ENCODE measurements at places on chromosomes 13 and 19. TPM values are rescaled to one million over a fixed set of nuclear protein-coding genes. Genes with fewer than 3 reads are reported as not detected.

GRCh38 chr19:2796659-2797266, 11.5 kb downstream of the THOP1 start:
- DNase-seq, result no peak

DNA sequence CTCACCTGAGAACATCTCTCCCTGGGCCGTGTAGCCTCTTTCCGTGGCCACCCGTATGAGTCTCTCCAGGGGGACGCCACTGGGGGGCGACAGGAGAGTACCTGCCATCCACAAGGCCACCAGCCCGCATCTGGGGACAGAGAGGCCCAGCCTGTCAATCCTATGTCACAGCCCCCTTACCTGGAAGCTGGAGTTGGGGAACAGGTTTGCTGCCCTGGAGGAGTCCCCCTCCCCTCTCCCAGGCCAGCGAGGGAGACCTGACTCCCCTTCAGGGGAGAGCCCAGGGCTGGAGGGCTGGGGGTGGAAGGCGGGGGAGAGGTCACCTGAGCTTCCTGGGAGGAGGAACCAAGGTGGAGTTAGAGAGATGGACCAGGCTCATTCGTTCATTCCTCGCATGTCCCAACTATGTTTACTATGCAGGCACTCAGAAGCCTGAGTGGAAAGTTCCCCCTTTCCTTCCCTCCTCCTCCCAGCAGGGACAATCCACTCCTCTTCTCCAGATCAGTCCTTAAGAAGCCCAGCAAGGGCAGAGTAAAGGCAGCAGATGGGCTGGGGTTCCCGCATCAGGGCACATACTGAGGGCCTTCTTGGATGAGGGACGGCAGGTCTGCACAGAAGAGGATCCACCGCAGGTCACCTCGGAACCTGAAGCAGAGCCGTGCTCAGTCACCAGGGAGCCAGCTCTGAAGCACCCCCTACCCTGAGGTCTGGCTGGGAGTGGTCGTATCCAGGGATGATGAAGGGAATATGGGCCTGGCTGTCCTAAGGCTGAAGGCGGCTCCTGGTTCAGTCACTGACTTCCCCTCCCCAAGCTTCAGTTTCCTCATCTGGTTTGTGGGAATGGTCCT, 5.5 kb downstream of the ACTMAP start:
- no peak for DNase-seq

DNA sequence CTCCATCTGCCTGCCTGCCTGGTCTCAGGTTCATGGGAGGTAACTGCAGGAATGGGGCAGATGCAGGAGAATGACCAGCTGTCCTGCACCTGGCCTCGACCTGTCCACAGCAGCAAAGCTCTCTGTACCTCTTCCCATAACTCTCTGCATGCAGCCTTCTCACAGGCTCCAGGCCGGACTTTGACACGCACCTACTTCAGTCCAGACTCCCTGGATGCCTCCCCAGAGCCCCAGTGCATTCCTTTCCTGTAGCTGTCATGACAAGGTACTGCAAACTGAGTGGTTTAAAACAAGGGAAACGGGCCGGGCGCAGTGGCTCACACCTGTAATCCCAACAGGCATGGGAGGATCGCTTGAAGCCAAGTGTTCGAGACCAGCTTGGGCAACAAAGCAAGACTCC, 3.3 kb downstream of the NANOS2 start:
- no peak for DNase-seq

DNA sequence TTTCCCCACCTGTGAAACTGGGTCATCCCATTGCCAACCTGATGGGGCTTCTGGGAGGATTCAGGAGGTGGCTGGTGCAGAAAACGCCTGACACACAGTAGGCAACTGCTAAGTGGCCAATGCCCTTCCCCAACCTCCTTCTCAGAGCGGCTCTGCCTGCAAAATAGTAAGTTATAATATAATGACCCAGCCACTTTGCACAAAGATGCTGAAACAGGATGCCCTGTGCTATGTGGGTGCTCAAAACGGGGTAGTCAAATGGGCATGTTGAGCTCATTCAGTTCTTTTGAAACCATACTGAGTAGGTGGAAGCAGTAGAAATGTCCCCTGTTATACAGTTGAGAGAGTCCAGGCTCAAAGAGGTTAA, 507 bp downstream of the MARCHF2 start:
- DNase-seq, result no peak

KXD1 gene
- total RNA-seq, result 155 TPM

DNA sequence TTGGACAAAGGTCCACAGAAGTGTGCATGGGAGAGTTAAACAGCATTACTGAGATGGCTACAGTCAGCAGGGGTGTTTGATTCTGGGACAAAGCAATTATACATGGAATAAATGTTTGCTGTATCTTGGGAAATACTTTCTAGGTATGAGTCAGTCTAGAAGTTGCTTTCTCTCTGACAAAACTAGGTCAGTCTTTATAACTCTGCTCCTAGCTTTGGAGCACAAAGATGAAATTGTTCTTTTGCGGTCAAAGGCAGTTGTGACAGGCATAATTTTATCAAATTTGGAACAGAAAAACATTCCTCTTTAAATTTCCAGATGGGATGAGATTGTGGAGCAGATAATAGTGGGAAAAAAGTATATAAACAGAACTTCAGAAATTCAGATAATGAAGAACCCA, 1045.4 kb upstream of the MIR17HG start:
- no peak for DNase-seq

CEACAM7 gene
- not detected for total RNA-seq

KLK12 gene
- total RNA-seq, result not detected

DNA sequence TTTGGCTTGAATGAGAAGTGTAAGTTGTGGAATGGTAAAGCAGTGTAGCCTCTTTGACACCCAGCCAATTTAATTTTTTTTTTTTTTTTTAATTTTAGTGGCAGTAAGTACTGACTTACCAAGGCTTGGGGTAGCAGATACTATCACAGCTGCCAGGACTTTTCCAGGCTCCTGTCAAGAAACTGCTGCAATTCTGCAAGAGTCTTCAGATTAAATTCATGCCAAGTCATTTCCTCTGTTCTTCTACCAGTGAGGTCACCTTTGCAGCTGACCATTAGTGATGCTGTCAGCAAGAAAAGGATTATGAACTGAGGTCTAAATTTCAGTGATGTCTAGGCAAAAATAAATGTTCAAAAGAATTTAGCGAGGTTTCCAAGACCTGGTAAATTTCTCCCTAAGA, 91.2 kb downstream of the GGACT start:
- no peak for DNase-seq

ICAM1 gene
- total RNA-seq, result 63.5 TPM

GRCh38 chr13:60111691-60112090, 52.0 kb downstream of the DIAPH3 start:
- no peak for DNase-seq

DNA sequence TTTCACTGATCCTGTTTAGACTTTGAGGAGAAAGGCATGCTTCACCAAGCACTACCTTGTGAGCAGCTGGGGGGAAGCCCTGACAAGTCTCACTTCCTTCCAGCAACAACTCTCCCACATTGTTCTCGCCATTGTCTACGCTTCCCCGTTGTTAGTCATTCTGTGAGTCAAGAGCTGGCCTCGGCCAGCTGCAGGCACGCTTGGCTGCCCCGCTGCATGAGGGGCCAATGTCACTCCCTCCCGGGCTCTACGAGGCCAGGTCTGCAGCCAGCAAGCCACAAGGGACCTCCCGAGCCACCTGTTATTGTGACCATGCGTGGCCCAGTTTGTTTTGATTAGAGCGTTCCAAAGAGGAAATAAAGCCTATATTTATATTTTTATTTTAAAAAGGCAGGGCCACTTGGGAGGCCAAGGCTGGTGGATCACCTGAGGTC, 220.9 kb downstream of the FOXO1 start:
- DNase-seq, result no peak

- DNase-seq, result no peak
Observed at GRCh38 chr13:91174886-91175501, 172.5 kb upstream of the MIR17HG start.

LPAR2 gene
- total RNA-seq, result 0.83 TPM

DNA sequence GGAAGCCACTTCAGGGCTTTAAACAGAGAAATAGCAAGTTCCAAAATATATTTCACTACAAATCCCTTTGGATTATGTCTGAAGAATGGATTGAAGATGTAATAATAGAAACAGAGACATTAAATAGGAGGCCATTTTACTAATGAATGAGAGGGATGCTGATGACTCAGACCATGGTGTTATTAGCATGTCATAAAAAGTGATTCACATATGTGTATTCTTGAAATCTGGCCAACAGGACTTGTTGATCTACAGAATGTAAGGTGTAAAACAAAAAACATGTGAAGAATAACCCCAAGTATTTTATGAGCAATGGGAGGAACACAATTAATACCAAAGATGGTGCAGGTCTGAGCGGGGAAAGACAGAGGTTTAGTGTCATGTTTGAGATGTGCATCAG, 873.7 kb downstream of the SLITRK5 start:
- no peak for DNase-seq

GRCh38 chr19:39166571-39167391, 30.0 kb upstream of the NCCRP1 start:
- no peak for DNase-seq

CEACAM8 gene
- total RNA-seq, result 0.17 TPM

CLDN10 gene
- 1.2 TPM for total RNA-seq

- DNase-seq, result no peak
Observed at GRCh38 chr13:84810781-84811180, 928.5 kb upstream of the SLITRK1 start.

DNA sequence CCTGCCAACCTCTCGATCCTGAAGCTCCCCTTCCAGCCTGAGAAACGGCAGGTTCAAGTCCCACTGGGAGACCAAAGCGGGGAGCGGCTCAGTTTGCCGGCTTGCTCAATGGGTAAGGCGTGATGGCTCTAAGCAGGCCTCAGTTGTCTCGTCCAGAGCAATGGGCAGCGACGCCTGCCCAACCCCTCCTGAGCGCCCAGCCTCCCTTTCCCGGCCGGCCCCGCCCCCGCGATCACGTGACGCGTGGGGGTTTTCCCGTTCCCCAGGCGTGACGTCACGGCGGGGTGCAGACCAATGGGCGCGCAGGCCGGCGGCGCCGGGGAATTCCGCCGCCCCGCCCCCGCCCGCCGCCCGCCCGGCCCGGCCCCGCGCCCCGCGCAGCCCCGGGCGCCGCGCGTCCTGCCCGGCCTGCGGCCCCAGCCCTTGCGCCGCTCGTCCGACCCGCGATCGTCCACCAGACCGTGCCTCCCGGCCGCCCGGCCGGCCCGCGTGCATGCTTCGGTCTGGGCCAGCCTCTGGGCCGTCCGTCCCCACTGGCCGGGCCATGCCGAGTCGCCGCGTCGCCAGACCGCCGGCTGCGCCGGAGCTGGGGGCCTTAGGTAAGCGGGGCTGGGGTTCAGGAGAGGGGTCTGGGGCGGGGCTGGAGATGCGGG, at the start of gene RELB:
TSS of gene RELB (plus strand) at position 378 of the 653 bp plus-strand sequence. CDS start at position 494, 116 bp downstream.
- DNase-seq, result peak; percentile 98

KCTD15 gene
- 93.0 TPM for total RNA-seq

DNA sequence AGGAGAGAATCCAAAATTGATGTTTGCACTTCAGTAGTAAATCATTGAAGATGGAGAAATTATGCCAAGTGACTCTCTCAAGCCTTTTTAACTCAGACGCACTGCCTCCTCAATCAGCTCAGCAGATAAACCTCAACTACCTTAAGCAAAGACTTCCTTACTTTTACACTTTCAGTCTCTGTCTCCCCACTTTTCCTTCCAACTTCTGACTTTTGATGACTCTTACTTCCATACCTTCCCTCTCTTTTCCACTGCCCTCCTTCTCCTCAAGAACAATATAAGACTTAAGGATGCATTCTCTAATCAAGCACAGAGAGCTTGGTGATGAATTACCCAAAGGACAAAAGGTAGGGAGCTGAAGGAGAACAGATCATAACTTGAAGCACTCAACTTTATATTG, 4.8 kb upstream of the DACH1 start:
- no peak for DNase-seq

OR4F17 gene
- not detected for total RNA-seq

GRCh38 chr19:5048091-5048726, 79.3 kb downstream of the KDM4B start:
- no peak for DNase-seq

SERPINE3 gene
- not detected for total RNA-seq

DNA sequence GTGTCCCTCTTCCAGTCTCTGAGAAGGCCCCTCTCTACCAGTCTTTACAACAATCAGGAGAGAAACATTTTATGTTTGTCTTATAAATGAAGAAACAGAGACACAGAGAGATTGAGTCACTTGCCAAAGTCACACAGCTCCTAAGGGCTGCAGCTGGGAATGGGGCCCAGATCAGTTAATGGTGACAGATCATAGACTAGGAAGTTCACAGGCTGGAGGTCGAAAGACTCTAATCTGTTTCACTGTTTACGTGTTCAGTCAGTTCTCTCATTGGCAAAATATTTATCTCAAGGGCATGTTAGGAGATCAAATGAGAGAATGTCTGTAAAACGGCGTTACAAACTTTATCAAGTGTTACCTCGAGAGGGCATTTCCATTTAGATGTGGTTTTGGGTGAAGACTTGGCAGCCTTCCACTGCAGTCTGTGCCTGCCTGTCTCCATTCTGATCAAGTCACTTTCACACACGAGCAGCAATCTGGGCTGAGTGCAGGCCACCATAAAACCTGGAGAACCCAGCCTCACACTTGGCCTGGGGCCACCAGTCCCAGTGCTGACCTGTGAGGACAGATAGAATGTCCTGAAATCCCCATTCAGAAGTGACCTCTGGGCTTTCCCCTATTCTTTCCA, 65.1 kb downstream of the SIAH3 start:
- DNase-seq, result no peak

GRCh38 chr19:15437355-15438123, 12.2 kb downstream of the WIZ start:
- no peak for DNase-seq

DNA sequence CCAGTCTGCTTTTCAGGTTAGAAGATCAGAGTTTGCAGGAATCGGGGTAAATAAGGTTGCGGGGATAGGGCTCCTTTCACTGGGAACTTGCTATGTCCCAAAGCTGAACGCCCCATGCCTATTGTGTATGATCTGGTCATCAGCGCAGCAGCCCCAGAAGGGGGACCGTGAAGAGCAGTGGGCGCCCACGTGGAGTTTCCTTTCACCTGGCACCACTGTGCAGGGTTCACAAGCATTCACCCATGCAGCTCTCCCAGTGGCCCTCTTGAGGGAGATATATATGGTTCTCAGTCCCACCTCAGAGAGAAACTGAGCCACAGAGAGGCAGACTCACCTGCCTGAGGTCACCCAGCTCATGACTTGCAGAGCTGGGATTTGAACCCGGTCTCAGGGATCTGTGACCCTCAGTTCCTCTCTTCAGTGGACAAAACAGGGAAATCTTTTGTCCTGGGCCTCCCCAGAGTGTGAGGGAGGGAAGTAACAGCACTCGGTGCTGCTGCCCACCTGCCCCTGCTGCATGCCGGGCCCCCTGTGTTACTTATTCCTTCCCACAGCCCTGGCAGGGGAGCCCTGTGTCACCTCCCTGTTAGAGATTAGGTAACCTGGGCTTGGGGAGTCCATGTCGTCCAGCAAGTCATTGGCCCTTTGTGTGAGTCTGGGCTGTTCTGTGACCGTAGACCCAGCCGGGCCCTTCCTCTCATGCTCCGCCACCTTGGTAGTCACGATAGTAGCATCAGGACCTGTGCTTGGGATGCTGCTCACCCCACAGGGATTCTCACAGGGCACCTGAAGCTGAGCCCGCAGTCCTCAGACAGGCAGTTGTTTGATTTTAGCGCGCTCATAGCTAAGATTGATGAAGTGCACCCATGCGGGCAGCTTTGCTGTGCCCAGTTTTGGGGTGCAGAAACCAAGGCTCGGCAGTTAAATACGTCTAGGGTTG, 27.9 kb downstream of the PPP5C start:
- DNase-seq, result no peak

Measured in esophagus muscularis mucosa (tissue), 4 donors.